Karpas-422 (cell line): ENCODE measurements at places on chromosomes 1 and 21. TPM values are rescaled to one million over a fixed set of nuclear protein-coding genes. Genes with fewer than 3 reads are reported as not detected.

The KRTAP12-2 gene
- not detected in 2 replicates for total RNA-seq

The GJB5 gene
- total RNA-seq, result not detected in 2 replicates

The LCE3D gene
- not detected in 2 replicates for total RNA-seq

DNA sequence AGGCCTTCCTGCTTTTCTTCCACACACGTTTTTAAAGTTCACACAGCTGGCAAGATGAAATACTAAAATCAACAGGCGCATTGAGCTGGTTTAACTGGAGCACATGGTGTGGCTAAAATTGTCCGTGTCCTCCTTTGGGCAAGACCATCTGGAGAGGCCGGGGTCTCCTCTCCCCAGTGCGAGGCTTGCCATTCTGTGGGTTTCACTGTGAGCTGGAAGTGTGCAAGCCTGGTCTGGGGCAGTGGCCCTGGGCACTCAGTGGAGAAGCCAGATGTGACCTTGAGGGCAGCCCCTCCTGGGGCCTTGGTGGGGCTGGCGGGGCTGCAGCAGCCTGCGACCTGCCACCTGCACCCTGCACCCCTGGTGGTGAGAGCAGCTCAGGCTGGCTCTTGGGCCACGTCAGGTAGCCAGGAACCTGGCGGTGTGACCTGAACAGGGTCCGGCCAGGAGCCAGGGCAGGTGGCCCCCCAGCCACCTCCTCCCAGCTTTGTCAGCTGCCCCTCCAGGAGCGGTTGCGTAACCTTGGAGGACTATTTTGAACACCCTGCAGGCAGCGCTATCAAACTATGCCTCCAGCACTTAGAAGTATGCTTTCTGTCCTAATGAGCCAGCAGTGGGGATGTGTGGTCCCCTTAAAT lies 52.4 kb downstream of the SLC37A1 start:
- no peak for DNase-seq

DNA sequence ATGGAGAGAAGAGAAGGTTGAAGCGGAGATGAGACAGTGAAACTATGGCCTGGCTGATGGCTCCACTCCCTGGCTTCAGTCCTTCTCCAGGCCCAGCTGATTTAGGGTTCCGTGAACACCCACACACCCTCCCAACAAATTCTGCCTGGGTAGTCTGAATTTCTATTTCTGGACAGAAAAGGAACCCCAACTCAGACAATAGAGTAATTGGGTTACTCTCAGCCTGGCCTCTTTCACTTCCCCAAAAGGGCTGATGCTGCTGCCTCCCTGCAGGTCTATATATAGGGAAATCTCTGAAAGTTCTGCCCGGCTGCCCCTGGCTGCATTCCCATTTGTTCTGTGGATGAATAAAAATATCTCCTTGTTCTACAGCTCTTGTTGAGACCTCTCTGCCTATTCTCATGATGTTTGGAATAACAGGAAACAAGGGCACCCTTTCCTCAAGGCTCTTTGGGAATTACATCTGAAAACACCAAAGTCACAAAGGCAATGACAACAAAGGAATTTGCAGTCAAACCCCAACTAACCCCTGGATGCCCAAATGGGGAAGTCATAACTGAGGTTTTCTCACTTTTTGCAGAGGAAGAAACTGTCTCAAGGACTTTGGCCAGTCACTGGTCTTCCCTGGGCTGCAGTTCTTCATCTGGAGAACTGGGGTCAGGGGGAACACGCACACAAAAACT lies 11.4 kb upstream of the ZSCAN20 start:
- peak; percentile 88 for DNase-seq

DNA sequence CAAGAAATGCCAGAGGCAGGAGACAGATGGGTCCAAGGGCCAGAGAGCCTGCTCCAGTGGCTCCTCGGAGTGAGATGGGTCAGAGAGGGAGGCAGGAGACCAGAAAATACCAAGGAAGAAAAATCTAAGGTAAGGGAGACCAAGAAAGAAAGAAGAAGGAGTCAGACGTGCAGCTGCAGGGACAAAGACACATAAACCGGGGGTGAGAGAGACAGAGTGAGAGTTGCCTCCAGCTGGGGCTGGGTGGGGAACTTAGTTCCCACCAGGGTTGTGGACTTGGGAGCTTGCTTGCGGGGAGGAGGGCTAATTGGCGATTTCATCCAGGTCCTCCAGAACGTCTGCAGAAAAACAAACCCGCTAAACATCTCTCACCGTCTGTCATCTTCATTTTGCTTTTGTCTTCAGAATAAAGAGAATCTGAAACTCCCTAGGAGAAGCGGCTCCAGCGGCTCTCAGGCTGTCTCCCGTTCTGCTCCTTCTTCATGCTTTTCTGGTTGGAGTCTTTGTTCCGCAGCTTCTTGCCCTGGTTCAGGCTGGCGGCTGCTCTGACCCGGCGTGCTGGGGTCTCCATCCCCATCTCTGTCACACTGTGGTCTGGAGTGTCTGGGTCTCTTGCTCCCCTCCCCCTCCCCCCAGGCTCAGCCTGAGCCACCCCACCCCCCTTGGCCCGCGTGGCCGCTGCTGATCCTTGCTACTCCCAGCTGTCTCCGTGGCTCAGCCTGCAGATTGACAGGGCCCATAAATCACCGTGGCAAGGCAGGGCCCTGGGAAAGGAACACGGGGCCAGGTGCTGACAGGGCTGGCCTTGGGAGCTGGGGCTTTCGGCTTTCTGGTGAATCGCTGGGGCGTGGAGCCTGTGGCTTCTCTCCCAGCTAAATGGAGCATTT lies 66.6 kb downstream of the UBIAD1 start:
- DNase-seq, result no peak

DNA sequence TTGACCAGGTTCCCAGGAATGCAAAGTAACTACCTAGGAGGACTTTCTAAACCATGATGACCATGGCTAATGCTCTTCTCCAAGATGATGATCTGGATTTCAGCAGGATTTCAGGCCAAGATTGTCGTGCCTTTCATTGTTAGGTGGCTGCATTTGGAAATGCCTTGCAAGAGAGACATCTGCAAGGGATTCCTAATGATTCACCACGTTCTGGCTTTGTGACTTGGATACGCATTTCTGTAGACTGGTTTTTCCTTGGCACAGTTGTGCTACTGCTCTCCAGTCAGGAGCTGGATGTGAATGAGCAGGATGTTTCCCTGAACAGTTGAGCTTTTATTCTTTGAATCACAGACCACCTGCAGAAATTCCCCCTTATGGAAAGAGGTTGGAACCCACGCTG lies 212.4 kb downstream of the BACH1 start:
- DNase-seq, result no peak

DNA sequence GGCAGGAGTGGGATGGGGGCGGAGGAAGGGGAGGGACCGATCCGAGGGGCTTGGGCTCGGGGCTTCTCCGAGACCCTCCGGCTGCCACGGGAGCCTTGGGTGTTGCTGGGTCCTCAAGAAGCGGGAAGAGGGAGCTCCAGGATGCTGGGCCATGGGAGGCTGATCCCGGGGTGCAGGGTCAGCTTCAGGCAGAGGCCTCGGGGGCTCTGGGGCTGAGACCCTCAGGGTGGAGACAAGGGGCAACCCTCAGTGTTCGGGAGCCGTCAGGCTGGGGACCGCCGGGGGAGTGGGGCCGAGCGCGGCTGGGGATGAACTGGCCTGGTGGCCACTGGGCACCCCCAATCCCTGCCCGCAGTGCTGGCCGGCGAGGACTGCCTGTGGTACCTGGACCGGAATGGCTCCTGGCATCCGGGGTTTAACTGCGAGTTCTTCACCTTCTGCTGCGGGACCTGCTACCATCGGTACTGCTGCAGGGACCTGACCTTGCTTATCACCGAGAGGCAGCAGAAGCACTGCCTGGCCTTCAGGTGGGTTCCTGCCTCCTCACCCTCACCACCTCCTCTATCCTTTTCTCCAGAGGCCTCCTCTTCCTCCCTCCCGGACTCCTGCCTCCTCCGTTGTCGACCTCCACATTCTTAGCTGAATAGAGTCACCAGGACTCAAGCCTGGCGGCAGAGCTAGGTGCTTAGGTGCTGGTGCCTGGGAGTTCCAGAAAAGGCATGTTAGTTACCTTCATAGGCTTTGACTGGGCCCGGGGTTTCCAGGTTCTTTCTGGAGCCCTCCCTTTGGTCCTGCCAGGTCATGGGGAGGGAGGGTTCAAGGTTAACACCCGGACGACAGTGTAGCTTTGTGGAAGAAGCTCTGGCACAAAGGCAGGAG lies 631 bp downstream of the SHISA4 start:
- no peak for DNase-seq
